Bone marrow (tissue), 2 donors: ENCODE measurements at places on chromosomes 2 and 18.

DNA sequence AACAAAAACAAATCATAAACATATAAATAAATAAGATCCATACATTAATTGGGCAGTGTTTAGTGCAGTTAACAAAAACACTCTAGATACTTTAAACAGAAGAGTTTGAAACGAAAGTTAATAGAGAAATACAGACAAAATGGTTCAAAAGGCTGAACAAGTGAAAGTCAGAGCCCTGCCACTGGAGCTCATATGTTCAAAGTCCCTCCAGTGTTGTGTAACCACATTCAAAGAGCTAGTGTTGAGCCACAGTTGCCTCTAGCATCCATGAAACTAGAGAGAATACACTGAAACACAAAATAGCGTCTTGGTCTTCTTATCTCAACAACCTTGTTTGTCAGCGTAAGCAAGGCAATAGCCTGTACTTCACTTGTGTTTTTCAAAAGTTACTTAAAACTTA, 1309.8 kb upstream of the NRXN1 start:
- DNase-seq: no peak

DNA sequence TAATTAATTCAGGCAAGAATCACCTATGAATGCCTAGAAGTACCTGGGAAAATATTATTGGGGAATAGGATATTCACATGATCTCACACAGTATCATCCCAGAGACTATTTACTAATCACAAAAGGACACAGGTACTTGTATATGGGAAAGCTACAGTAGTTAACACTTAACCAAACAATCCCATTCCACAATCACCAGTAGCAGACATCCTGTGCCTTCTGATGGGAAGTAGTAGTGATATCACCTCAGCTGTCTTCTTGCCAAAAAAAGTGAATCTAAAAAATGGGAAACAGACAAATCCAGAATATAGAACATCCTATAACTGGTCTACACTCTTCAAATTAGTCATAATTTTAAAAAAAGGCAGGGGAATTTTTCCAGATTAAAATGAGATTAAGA, 75.6 kb upstream of the CCDC150 start:
- no peak for DNase-seq

- DNase-seq: no peak
Measured at GRCh38 chr2:56199492-56199891, 15.7 kb downstream of the CCDC85A start.

GRCh38 chr2:150320608-150321007, 166.9 kb downstream of the RND3 start:
- DNase-seq: no peak

DNA sequence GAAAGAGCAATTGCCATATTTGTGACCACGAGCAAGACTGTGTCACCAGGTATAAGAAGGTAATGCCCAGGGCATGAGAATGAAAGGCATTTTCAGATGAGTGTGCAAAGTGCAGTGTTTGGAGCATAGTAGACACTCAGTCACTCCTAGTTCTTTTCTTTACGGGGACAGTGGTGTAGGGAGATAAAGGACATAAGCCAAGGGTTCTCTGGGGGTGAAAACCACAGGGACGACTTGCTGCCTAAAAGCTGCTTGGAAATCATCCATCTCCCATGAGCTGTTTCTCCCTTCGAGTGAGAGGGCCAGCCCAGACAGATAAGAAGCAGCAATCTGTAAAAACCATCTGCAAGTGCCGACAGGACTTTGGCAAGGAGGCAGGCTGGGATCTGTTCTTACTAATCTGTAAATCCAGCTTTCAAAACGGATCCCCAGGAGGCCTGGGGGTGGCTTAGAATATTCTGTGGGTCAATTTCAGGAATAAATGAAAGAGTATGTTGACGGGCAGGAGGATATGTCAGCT, 221.6 kb downstream of the LPIN1 start:
- DNase-seq: no peak

DNA sequence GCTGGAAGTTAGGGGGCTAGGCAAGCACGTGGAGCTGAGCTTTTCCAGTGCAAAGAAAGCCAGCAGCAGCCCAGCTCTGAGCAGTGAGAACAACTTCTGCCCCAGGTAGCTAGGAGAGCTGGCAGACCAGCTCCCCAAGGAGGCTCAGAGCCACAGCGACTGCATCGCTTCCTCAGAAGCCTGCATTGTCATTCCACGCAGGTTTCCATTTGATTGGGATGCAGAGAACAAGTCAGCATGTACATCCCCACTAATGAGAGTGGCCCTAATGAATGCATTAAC, 45.1 kb downstream of the C1QL2 start:
- DNase-seq: no peak

DNA sequence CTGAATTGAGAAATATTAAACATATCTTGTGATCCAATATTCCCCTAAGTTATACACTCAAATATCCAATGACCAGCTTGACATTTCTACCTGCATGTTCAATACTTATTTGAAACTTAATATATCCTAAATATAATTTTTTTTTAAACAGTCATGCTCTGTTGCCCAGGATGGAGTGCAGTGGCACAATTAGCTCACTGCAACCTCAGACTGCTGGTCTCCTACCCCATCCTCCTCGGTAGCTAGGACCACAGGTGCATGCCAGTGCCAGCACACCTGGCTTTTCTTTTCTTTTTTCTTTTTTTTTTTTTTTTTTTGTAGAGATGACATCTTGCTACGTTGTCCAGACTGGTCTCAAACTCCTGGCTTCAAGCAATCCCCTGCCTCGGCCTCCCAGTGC, 4.2 kb downstream of the KYNU start:
- no peak for DNase-seq

- no peak for DNase-seq
Measured at GRCh38 chr2:30527411-30527810, 80.4 kb downstream of the LCLAT1 start.

DNA sequence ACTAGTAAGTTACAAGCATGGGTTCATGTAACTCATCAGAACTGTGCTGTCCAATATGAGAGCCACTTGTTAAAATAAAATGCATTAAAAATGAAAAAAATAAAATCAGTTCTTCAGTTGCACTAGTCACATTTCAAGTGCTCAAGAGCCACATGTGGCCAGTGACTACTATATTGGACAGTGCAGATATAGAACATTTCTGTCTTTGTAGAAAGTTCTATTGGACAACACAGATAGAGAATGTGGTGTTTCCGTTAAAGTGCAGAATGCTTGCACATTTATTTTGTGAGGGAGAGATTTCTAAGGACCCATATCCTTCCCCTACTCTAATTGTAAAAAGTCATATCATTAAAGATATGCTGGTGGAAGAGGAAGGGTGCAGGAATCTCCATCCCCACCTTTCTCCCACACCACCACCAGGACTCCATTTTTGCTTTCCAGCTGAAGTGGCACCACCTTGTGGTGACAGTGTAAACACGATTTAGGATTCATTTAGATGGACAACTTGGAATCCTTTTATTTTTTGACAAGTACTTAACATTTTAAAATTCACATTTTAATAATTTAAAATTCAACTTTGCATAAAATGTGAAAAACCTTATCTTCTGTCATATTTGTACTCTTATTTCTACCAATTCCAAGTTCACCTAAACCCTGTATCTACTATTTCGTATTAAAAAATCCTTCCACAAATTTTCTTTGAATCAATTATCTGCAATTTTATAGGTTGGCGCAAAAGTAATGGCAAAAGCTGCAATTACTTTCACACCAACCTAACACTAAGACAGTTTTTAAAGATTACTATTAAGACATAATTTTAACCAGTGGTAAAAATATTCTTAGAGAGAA, 9.4 kb upstream of the CD302 start:
- no peak for DNase-seq

GRCh38 chr2:5373200-5373599, 319.0 kb upstream of the SOX11 start:
- no peak for DNase-seq

GRCh38 chr2:230671117-230671516, 41.5 kb upstream of the CAB39 start:
- DNase-seq: no peak

- no peak for DNase-seq
Measured at GRCh38 chr2:190607014-190607597, 41.8 kb upstream of the NAB1 start.

DNA sequence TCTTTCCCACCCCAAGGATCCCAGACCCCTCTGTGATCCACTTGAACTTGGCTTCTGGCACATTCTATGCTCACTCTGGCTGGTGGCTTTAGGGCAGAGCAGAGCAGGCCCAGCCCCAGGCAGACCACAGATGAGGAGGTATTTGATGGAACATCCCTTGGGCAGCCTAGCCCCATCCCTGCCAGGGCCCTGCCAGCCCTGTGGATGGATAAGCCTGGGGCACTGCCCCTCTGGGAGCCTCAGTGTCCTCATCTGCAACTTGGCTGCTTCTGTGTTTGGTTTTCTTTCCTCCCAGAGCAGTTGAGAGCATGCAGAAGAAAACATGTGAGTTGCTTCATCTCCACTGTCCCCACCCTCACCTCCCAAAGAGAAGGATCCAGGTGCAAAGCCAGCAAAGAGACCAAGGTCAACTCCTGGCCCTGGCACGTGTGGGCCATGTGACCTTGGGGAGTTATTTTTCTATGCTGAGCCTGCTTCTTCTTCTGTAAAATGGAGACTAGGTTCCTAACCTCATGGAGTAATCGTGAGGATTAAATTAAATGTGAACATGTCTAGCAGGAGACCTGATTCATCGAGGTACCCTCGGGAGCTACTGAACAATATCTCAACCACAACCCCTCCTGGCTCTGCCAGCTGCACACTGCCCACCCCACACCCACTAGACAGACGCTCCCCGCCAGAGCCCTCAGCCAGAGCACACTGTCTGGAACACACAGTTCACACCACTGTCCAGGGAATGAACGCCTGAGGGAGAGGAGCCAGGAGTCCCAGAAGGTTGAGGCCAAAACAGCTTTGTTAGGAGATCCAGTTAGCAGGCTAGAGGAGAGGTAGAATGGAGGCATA, 14.6 kb upstream of the TNS1 start:
- DNase-seq: no peak

DNA sequence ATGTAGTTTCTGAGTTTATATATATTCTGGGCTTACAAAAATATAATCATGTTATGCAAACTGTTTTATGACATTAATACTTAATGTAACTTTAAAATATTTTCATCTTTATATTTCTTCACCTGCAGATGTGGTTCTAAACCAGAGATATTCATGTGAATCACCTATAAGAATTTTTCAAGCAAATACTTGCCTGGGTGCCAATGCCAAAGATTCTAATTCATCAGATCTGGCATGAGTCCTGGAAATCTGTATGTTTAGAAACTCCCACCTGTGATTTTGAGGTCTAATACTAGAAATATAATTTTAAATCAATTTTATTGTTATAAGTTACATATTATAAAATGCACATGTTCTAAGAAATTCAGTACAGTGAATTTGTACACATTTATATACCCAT, 19.9 kb upstream of the DNAH6 start:
- no peak for DNase-seq

DNA sequence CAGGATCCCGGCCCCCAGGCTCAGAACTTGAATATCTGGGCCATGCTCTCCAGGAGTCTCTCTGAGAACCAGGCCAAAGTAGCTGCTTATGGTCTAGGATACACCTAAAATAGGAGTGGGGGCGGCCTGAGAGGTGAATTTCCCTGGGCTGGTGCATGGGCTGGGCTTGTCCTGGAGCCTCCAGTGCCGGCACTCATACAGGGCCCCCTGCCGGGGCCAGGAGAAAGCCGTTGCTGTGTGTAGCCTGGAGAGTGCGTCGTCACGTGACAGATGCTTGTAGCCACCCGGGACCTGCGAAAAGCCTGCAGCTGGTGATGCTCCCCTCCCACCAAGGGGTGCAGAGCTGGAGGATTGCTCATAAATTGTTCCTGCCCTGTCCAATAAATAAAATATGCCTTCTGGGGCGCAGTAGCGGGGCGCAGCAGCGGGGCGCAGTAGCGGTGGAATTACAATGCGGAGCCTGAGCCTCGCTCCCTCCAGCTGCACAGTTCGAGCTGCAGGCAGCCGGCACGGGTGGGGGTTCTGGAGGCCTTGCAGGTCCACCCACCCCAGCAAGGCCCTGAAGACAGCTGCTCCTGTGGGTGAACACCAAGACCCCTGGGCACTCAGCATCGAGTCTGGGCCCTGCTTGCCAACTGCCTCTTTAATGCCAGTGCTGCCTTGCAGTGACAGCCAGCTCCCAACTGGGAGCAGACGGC, 289.9 kb downstream of the NDUFA10 start:
- no peak for DNase-seq

DNA sequence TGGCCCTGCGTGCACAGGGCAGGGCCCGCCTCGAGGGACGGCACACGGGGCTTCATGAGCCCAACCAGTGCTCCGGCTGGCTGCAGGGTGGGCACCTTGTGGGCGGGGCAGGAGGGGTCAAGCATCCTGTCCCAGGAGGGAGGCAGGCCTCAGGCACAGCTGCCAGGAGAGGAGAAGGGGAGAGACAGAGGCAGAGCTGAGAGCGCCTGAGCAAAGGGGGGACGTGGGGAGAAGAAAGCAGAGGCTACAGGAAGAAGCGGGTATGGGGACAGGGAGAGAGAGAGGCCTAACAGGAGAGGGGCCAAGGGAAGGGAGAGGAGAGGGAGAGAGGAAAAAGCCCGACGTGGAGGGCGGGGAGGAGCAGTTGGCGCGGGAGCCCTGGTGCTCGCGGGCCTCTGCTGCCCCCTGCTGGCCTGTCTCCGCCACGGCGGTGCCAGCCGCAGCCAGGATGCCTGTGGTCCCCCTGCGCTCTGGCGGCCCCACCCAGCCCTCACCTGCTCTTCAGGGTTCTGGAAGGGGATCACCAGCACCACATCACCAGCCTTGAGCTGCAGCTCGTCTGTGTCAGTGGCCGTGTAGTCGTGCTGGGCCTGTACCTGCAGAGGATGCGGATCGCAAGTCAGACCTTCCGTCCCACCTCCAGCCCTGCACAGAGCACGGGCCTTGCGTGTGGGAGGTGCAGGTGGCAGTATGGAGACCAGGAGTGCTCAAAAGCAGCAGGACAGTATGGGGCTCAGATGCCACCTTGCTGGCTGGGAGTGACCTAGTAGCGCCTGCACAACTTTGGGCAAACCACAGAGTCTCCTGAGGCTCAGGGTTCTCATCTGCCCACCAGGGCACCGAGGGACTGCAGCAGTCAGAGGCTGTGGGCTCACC, 56.8 kb downstream of the BIN1 start:
- peak; percentile 22 for DNase-seq

DNA sequence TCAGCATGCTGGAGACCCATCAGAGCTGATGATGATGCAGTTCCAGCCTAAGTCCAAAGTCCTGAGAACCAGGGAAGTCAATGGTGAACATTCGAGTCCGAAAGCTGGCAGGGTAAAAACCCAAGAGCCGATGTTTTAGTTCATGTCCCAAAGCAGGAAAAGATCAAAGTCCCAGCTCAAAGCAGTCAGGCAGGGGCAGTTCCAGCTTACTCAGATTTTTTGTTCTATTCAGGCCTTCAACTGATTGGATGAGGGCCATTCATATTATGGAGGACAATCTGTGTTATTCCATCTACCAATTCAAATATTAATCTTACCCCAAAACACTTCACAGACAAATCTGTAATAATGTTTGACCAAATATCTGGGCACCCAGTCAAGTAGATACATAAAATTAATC, 38.3 kb downstream of the DSEL start:
- DNase-seq: no peak

DNA sequence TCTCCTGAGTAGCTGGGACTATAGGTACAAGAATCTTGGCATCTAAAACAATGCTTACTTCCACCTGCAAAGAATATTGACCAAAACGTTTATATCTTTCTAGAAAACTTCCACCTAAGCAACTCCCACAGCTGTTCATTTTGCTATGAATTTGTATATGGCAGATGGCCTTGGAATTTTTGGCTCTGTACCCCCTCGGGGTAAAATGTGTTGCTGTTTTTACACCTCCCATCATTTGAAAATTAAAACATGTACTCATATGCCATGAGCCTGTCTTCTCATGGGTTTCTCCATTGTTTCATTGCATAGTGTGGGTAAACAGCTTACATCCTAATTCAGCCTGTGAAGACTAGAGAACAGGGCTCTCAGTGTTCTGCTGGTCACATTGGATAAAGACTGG, 853.6 kb upstream of the SOX11 start:
- no peak for DNase-seq
